ENCODE measurements at places on chromosomes 11 and 22.

GRCh38 chr11:134395002-134395401 lies 17.0 kb downstream of the B3GAT1 start:
- DNase-seq: no peak

DNA sequence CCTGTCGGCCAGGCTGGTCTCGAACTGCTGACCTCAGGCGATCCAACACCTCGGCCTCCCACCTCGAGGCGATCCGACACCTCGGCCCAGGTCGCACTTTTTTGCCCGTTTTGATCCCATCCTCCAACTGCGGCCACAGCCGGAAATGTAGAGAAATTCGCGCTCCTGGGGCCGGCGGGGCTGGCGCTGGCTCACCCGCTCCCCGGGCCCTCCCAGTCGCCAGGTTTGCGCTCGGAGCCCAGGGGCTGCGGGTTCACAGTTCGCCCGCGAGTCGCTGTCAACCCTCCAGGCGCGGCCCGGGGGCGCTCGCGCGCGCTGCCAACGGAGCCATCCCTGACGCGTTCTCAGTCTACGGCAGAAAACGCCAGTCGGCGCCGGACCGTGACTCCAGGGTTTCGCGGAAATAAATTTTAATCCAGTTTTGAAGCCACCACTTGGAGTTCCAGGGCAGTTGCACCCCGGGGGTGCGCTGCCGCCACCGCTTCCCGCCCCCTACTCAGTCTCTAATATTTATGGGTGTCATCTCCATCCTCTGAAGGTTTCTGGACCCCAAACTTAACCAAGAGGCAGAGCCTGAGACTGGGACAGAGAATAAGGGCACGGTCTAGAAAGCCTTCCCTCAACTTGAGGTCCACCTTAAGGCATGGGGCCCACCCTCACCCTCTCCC lies 1.5 kb upstream of the KLHDC7B start:
- peak; percentile 69 for DNase-seq

- DNase-seq: no peak
These were observed 1.1 kb upstream of the IGLL5 start for GRCh38 chr22:22886546-22886945.

DNA sequence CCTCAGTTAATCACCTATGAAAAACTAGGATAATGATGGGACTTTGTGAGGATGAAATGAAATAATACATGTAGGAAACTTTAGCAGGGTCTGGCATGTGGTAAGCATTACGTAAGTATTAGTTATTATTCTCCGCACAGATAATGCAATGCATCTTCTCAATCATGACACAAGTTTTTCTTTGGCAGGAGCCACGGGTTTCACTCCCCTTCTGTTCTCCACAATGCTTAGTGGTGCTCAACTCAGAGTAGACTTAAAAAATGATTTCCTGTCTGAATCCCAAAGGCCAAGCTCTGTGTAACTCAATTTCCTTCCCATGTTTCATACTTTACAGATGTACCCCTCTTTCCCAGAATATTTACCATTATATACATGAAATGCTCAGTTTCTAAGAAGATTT lies 82.9 kb downstream of the CCDC34 start:
- no peak for DNase-seq

DNA sequence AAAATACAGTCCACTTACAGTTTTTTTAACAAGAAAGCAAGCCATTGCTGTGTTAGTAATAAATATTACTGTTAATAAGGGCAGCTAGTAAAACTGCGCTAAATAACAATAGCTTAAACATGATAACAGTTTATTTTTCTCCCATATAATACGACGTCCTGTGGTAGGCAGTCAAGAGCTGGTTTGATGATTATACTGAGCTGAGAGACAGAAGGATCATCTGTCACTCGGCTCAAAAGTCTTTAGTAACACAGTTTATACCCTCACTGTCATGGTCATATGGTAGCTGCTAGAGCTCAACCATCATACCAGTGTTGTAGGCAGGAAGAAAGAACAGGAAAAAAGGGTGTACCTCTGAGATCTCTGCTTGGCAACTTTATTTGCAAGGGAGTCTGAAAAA lies 29.1 kb upstream of the ANGPTL5 start:
- DNase-seq: no peak

DNA sequence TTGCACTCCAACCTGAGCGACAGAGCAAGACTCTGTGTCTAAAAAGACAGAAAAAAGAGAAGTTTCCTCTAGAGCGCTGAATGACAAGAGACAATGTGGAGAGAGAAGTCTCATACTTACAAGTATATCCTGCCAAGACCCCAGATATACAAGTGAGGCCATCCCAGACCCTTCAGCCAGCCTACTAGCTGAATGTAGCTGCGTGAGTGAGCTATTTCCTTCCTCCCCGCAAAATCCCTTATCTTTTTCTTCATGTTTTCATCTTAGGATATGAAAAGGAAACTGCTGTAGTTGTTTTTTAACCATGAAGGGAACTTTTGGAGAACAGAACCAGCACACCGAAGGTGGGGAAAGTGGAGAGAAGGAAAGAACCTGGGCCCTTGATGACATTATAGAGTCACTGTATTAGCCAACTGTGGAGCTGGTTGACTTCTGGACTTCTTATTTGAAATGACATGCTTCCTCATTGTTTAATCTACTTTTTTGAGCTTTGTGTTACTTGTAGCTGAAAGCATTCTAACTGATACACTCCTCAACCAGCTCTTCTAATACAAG lies 4.4 kb upstream of the DDX17 start:
- no peak for DNase-seq

DNA sequence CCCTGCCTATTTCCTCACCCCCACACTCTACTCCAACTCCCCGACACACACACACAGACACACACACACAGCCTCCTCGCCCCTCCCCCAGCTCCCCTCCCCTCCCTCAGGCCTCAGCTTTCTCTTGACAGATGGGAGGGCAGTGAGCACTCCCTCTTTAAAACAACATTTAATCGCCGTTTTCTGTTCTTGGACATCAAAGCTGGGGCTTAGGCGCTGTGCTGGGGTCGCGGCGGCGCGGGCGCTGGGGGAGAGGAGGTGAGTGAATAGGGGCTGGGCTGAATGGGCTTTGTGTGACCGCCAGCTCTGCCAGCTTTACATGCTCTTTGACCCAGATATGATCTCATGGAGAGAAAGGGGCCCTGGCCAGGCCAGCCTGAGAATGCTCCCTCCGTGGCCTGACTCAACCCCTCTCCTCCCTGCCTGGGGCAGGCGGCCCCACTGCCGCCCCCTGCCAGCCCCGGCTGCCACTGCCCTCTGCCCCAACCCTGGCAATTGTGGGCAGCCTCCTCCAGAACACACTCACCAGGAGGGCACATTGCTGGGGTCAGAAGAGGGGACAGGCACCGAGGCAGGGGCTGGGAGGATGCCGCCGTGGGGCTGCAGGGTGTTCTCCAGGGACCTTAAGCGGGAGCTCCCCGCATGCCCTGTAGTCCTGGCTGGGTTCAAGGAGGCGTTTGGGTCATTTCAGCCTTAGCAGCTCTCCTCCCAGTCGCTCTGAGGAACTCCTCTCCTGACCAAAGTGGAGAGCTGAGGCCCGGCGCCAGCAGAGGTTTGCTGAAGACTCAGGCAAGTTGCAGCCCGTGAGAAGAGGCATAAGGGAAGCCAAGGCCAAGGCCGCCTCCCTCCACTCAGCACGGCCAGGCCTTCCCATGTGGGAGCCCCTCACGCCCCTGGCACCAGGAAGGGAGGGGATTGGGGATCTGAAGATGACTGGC lies 38.3 kb upstream of the NNMT start:
- no peak for DNase-seq

All from activated CD8-positive, alpha-beta memory T cell treated with anti-CD3 and anti-CD28 coated beads for 4 hours (primary cell).